ENCODE measurements at places on chromosomes 2 and 18.

DNA sequence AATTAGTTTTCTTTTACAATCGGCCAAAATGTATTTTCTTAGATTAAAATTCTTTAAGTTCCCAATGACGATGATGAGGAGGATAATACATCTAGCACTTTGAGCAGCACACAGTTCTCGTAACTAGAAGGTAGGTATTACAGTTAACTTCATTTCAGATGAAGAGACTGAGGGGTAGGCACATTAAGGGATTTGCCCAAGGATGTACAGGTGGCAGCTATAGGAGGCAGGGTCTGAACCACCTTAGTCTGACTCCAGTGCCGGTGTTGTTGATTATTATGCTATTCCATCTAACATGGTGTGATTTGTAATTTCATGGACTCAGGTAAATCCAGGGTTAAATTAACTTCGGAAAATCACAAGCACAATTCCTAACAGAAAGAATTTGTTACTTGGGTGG lies 1.1 kb downstream of the CD28 start:
- no peak for DNase-seq

GRCh38 chr18:11906926-11907874 lies 917 bp downstream of the MPPE1 start:
- no peak for DNase-seq

DNA sequence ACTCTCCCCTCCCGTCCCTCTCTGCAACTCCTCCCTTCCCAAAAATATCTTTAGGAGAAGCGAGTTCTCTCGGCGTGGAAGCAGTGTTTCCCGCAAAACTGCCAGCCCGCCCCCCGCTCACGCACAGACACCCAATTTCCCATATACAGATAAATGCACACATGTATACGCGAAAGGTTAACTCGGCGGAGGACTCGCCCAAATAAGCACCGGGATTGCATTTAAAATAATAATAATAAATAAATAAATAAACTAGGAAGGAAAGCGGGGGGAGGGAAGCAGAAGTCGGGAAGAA lies 70.0 kb upstream of the PSMD14 start:
- DNase-seq, result no peak

DNA sequence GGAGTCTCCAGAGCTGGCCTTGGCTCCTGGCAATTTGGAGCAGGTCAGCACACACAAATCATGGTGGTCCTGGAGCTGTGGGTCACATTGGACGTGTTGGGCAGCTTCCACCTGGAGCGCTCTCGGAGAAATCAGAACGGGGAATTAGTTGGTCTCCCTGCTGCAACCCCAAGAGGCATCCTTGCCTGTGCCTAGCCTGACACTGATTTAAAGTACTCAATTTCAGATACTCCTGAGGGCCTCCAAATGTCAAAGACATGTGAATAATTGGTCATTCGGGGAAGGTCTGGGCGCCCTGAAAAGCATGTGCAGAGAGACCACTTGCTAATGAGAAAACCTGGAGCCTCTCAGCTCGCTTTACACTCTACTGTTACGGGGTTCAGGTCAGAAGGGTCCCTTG lies 145.5 kb upstream of the AGAP1 start:
- DNase-seq, result no peak

DNA sequence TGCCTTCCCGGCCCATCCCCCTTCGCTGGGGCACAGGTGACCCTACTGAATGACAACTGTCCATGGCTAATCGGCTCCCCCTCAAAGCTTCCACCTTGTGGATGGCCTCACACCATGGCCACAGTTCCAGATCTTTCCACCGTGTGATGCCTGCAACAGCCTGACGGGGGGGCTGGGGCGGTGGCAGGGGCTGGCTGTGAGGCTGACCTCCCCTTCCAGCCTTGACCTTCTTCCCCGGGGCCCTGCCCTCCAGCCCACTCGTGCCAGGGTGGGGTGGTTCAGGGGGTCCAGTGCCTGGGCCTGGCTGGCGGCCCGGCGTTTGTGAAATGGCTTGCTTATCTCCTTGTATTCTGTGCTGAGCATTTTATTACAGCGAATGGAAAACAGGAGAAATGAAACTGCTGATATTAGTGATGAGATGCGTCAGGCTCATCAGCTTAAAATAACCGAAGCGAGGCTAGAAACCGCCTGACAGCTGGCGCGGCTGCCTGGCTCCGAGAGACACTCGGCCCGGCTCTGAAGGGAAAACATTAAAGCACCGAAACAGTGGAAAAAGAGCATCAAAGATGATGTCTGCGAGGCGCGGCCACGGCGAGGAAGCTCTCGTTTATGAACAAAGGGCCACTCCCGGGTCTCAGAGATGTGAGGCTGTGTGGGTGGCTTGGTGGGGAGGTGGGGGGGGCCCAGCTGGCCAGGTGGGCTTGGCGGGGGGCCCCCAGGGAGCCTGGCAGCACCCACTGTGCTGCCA lies 916 bp upstream of the PDCD1 start:
- DNase-seq, result peak; percentile 48

DNA sequence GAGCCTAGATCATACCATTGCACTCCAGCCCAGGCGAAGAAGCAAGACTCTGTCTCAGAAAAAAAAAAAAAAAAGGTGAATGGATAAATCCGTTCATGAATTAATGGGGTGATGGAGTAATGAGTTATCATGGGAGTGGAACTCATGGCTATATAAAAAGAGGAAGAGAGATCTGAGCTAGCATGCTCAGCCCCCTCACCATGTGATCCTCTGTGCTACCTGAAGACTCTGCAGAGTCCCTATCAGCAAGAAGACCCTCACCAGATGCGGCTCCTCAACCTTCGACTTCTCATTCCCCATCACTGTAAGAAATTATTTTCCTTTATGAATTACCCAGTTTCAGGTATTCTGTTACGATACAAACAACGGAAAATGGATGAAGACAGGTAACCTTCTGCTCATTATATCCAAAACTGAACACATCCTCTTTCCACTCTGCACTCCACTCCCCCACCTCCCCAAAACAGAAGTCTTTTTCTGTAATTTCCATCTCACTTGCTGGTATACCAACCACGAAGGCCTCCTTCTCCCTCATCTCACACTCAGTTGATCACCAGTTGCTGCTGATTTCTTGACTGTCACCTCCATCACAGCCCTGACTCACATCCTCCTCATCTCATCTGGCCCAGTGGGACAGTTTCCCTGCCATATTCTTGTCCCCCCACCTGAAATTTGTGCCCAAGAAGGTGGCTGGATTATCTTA lies 8.8 kb downstream of the RETREG2 start:
- DNase-seq, result no peak

- no peak for DNase-seq
Observed at GRCh38 chr18:8889489-8889888, 184.1 kb downstream of the MTCL1 start.

GRCh38 chr2:220178991-220179695 lies 551.7 kb downstream of the SLC4A3 start:
- DNase-seq, result no peak

- DNase-seq, result no peak
Observed at GRCh38 chr2:63596401-63596883, 7.7 kb downstream of the MDH1 start.

DNA sequence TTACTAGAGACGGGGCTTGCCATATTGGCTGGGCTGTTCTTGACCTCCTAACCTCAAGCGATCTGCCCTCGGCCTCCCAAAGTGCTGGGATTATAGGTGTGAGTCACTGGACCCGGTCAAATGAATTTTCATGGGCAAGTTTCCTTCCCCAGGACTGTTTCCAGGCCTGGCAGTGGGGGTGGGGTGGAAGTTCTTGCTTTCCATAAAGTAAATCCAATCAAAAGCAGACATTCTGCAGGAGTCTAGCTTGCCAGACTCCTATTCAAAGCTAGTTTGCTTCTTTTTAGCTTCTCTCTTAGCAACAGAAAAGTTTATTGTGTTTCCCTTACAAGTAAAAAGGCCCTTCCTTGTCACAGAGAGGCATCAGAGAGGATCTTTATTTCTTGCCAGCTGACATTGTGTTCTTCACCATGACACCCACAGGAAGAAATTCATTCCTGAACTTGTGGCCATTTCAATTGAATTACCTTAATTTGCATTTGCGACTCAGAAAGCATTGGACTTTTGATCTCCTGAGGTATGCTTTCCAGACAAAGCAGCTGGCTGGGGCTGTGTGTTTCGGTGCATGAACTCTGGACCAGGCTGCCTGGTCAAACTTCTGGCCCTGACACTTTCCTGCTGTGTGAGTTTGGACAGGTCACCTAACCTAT lies 37.9 kb downstream of the LYPD1 start:
- DNase-seq, result no peak

DNA sequence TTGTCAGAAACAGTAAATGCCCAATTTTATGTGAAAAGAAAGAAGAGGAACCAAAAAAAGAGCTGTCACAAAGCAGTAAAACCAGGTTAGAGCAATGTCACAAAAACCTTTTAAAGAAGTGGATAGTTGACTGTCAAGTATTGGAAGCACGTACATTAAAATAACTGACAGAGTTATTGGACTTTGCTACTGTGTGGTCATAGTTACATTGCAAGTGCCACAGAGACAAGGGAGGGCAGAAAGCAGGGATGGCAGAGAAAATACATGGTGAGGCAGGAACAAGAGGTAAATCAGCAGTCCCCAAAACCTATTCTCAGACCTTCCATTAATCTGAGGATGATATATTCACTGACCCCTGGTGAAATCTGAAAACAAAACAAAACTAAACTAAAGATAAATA lies 116.3 kb downstream of the LRP1B start:
- no peak for DNase-seq

- DNase-seq, result peak; percentile 52
Observed at GRCh38 chr2:68441179-68441993, 25.7 kb downstream of the FBXO48 start.

Measured in activated T-helper 1 cell treated with anti-CD3 and anti-CD28 coated beads, Interleukin-2, amount 50 U/mL, for 16 hours (primary cell).